Activated CD4-positive, alpha-beta T cell treated with anti-CD3 and anti-CD28 coated beads, Interleukin-2, amount 10 ng/mL, durations not matched to agents 7 days and 5 days (primary cell): ENCODE measurements at places on chromosomes 3 and 15. TPM values are rescaled to one million over a fixed set of nuclear protein-coding genes. Genes with fewer than 3 reads are reported as not detected.

GRCh38 chr3:69535613-69536012, 149.7 kb upstream of the FRMD4B start:
- H3K36me3 ChIP-seq: no peaks in the 10 kb centered on the region
- peaks cover 9% of the 10 kb centered on the region for H3K27me3 ChIP-seq
- no peak for DNase-seq
- no peak overlapping the region for H3K4me3 ChIP-seq
- H3K4me1 ChIP-seq: no peaks in the 10 kb centered on the region
- H3K27ac ChIP-seq: no peak overlapping the region

DNA sequence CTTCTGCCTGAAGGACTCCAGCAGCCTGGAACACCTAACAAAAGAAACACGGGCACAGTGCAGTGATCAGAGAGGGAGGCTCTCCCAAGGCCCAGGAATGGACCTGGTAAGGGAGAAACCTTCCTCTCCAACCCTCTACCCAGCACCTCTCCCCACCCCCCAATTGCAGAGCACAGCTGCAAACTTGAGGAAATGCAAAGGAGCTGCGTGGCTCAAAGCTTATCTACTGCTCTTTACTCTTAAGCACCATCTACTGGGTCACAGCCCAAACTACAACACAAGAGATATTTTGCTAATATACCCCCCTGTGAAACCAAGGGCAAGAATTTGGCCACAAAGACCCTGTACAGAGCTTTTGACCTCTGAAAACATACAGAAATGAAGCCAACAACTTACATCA, 328.3 kb downstream of the OXSM start:
- H3K4me1 ChIP-seq: no peaks in the 10 kb centered on the region
- H3K27me3 ChIP-seq: no peaks in the 10 kb centered on the region
- DNase-seq: no peak

GRCh38 chr3:135329479-135329878, 534.4 kb downstream of the EPHB1 start:
- no peaks in the 10 kb centered on the region for H3K27me3 ChIP-seq
- H3K36me3 ChIP-seq: no peaks in the 10 kb centered on the region
- no peak overlapping the region for H3K27ac ChIP-seq
- no peak for DNase-seq
- no peaks in the 10 kb centered on the region for H3K4me1 ChIP-seq

GRCh38 chr3:156158656-156159295, 38.4 kb downstream of the KCNAB1 start:
- peaks cover 13% of the 10 kb centered on the region for H3K4me1 ChIP-seq
- no peak overlapping the region for H3K27ac ChIP-seq
- DNase-seq: no peak
- H3K36me3 ChIP-seq: no peaks in the 10 kb centered on the region
- peaks cover 6% of the 10 kb centered on the region for H3K27me3 ChIP-seq
- H3K4me3 ChIP-seq: no peak overlapping the region

DNA sequence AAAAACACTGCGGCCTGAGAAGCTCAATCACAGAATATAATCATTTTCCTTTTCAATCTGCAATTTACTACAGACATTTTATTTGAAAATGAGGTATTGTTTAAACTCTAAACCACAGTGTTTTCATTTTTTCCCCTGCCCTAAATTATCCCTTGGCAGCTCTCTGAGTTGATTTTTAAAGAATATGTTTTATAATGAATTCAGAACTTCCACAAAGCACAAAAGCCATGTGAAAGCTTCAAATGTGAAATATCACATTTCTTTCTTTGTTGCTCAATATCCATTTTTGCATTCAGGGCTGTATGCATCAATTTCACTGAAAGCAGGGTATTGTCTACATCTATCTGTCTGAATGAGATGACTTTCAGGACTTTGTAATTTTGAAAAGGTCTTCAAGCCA, 813.6 kb upstream of the ALCAM start:
- DNase-seq: no peak
- H3K27me3 ChIP-seq: no peaks in the 10 kb centered on the region
- no peaks in the 10 kb centered on the region for H3K36me3 ChIP-seq

DNA sequence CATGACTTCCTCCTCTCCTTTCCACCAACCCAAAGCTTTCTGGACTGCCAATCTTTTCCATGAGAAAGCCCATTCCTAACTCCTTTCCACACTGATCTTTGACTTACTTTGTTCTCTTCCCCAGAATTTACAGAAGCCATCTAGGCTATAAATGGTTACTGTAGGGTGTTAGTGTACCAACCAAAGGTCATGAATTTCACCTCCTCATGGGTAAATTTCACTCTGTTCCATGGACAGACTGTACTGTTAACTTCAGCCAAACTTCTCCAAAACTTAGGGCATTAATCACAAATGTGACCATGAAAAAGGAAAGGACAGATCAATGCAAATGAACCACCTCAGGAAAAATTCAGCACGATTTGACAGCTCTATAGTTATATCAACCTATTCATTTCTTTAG, 54.9 kb downstream of the ATOSA start:
- DNase-seq: no peak
- H3K4me3 ChIP-seq: no peak overlapping the region
- H3K27me3 ChIP-seq: no peaks in the 10 kb centered on the region
- H3K4me1 ChIP-seq: peaks cover 8% of the 10 kb centered on the region
- no peak overlapping the region for H3K27ac ChIP-seq

The FMN1 gene
- total RNA-seq: 0.04 TPM

GRCh38 chr3:101333883-101334282, 13.5 kb upstream of the IMPG2 start:
- H3K36me3 ChIP-seq: peaks cover 21% of the 10 kb centered on the region
- no peak overlapping the region for H3K4me3 ChIP-seq
- no peaks in the 10 kb centered on the region for H3K4me1 ChIP-seq
- H3K27ac ChIP-seq: no peak overlapping the region
- no peaks in the 10 kb centered on the region for H3K27me3 ChIP-seq

- no peak overlapping the region for H3K27ac ChIP-seq
- no peak overlapping the region for H3K4me3 ChIP-seq
- H3K4me1 ChIP-seq: peaks cover 4% of the 10 kb centered on the region
- H3K36me3 ChIP-seq: no peaks in the 10 kb centered on the region
These were observed 36.0 kb downstream of the PHLDB2 start for GRCh38 chr3:111895071-111895470.

The ZBTB47 gene
- 0.21 TPM for total RNA-seq

DNA sequence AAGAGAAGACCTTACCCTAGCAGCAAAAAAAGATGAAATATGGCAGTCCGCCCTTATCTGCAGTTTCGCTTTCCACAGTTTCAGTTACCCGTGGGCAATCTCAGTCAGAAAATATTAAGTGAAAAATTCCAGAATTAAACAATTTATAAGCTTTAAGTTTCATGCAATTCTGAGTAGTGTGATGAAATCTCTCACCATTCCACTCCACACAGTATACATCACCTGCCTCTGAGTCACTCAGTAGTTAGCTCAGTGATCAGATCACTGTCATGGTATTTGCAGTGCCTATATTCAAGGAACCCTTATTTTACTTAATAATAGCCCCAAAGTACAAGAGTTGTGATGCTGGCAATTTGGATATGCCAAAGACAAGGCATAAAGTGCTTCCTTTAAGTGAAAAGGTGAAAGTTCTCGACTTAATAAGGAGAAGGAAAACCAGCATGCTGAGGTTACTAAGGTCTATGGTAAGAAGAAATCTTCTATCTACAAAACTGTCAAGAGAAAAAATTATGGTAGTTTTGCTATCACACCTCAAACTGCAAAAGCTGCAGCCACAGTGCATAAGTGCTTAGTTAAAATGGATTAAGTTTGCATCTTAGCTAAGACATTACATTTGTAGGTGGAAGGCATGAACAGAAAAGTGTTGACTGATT, 48.1 kb downstream of the HSPBAP1 start:
- peaks cover 1% of the 10 kb centered on the region for H3K4me1 ChIP-seq
- no peaks in the 10 kb centered on the region for H3K27me3 ChIP-seq
- peaks cover 27% of the 10 kb centered on the region for H3K36me3 ChIP-seq
